ENCODE measurements at places on chromosomes 6 and 20. TPM values are rescaled to one million over a fixed set of nuclear protein-coding genes. Genes with fewer than 3 reads are reported as not detected.

- no peak overlapping the region for H3K27ac ChIP-seq
- H3K27me3 ChIP-seq, result no peaks in the 10 kb centered on the region
- no peaks in the 10 kb centered on the region for H3K36me3 ChIP-seq
- no peak overlapping the region for H3K4me3 ChIP-seq
- no peak for DNase-seq
These were observed 28.5 kb upstream of the MPC1 start for GRCh38 chr6:166411271-166411670.

DNA sequence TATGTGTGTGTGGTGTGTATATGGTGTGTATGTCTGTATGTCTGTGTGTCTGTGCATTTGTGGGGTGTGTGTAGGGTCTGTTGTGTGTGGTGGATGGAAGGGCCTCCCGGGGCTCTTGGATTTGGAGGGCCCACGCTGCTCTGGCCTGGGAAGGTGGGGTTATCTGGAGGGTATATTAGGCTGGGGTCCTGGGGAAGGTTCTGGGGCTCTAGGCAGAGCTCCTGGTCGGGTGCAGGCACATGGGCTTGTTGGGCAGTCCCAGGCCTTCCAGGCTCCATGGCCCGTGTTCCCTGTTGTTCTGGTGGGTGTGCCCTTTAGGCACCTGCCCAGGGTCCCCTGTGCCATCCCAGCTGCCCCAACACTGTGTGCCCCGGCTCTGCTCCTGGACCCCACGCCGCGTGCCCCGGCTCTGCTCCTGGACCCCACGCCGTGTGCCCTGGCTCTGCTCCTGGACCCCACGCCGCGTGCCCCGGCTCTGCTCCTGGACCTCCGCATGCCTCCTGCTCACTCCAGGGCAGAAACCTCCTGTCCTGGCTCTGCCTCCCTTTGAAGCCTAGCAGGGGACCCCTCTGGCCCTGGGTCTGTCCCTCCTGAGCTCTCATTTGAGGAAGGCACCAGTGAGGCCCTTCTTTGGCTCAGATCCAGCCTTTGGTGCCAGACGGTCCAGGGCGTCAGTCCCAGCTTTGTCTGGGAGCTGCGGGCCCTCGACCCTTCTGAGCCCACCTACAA, 10.2 kb upstream of the MYT1 start:
- H3K27me3 ChIP-seq, result no peaks in the 10 kb centered on the region
- no peak overlapping the region for H3K4me3 ChIP-seq
- H3K36me3 ChIP-seq, result no peaks in the 10 kb centered on the region
- no peak overlapping the region for H3K27ac ChIP-seq
- H3K4me1 ChIP-seq, result peaks cover 38% of the 10 kb centered on the region

TP53TG5 gene
- not detected for total RNA-seq

RAET1L gene
- total RNA-seq, result not detected

PTCRA gene
- not detected for total RNA-seq

DDO gene
- total RNA-seq, result not detected

IRF4 gene
- total RNA-seq, result 0.53 TPM

Measured in neural progenitor cell (in vitro differentiated cells).